Activated T-cell treated with anti-CD3 and anti-CD28 coated beads, Interleukin-2, amount 50 U/mL, for 4 hours (primary cell): ENCODE measurements at places on chromosomes 11 and 22.

DNA sequence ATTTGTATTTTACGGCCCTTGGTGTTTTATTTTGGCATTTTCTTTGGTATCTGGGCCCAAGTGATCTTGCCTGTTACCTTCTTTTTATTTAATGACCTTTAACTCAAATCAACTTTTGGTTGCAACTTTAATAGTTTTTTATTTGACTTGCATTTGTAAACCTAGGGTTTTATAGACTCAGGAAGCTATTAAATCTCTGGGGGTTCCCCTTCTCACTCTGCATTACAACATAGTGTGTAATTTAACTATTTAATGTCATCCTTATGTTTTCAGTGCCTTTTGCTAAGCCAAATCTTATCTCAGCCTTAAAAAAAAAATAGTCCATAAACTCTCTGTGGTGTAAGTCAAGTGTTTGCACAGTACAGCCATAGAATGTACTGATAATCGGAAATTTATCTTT, 3.4 kb downstream of the FJX1 start:
- no peak for DNase-seq

GRCh38 chr11:113263458-113264259, 50.7 kb upstream of the TTC12 start:
- no peak for DNase-seq

- DNase-seq = no peak
Observed at GRCh38 chr22:43293655-43294392, 49.3 kb downstream of the SCUBE1 start.

- DNase-seq = no peak
Observed at GRCh38 chr11:69864686-69865661, 45.8 kb upstream of the FGF3 start.

DNA sequence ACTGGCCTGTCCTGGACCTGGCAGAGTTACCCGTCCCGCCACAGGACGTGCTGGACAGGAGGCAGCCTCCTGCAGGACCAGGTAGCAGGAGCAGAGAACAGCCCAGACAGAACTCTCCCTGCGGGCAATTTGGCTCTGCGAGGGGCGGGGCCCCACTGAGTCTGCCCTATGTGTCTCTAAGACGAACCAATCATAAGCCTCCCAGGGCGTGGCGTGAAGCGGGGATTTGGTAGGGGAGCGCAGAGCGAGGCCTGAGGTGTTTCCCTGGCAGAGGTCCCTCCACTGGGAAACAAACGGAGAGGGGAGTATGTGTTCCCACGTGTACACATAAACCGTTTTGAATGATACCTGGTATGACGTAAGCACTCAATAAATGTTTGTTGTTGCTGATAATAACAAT, 7.4 kb downstream of the CD82 start:
- DNase-seq = no peak

DNA sequence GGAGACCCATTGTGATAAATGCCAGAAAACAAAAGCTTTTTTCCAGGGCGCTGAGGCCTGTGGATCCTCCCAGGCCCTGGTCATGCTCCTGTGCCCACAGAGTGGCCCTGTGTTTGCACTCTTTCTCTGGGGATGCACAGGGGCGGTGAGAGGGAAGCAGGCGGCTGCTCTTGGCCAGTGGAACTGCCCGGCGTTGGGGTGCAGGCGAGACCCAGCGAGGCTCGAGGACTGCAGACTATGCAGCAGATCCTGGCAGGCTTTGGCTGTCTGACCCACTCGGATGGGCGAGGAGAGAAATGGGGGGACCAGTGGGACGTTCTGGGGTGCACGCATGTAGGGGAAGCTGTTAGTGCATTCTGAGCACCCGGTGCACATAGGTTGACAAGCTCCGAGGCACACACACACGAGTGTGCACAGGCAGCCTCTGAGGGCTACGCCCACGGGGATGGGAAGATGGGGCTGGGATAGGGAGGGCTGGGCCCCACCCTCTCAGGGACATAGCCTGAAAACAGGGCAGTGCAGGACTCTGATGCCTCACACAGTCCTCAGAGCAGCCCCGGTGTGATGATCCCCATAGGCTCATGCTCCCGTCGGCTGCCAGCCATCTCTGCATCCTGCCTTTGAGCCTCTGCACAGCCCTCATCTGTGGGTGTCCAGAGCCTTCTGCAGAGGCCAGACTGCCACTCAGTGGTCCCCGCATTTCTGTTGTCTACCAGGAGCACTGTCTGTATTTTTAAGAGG, 1233.5 kb downstream of the BRD1 start:
- DNase-seq = no peak

- no peak for DNase-seq
Observed at GRCh38 chr22:19927696-19928095, 13.9 kb upstream of the COMT start.

DNA sequence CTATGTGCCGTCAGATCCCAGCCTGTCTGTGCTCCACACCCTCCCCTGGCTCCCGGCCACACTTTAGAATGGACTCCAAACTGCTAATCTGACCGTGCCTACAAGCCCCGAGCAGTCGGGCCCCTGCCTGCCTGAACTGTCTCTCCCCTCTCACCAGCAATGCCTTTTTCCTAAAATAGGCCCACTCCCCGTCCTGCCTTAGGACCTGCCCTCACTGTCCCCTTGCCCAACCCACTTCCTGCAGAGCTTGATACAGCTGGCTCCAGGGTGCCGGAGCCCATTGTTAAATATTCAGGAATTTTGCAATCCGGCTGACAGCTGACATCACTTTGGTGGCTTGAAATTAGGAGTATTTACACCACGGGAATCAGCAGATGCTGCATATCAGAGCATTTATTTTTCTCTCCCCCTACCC, 21.4 kb downstream of the MN1 start:
- DNase-seq = no peak

GRCh38 chr22:28231441-28231840, 312.4 kb upstream of the PITPNB start:
- DNase-seq = no peak

DNA sequence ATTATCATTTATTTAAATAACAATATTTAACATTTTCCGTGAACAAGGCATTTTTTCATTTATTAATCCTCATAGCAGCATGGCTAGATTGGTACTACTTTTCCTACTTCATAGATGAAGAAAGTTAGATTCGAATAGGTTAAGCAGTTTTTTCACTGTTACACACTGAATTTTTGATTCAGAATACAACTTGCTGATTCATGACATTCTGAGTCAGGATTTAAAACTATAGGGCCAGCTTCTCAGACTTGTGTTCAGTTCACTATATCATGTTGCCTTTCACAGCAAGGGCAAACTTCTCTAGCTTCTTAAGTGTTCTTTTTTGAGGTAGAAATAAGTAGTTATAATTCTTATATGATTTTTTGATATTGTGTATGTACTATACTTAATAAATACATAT, 31.5 kb downstream of the CYP2R1 start:
- DNase-seq = no peak

DNA sequence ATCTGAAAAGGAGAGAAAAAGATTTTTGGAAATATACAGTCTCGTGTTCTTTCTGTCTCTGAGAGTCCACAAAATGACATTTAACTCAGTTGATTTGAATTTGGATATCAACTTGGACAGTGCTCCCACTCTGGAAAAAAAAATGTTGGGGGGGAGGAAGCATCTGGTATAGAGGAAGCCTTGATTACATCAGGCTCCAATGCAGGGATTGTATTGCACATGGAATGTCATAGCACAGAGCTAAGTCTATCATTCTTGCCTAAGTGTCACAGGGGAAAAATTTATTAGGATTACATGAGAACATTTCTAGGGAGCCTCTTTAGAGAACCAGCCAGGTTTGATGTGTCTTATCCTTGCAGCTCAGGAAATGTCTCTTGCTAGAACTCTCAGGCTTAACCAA, 23.0 kb downstream of the MS4A6A start:
- no peak for DNase-seq

DNA sequence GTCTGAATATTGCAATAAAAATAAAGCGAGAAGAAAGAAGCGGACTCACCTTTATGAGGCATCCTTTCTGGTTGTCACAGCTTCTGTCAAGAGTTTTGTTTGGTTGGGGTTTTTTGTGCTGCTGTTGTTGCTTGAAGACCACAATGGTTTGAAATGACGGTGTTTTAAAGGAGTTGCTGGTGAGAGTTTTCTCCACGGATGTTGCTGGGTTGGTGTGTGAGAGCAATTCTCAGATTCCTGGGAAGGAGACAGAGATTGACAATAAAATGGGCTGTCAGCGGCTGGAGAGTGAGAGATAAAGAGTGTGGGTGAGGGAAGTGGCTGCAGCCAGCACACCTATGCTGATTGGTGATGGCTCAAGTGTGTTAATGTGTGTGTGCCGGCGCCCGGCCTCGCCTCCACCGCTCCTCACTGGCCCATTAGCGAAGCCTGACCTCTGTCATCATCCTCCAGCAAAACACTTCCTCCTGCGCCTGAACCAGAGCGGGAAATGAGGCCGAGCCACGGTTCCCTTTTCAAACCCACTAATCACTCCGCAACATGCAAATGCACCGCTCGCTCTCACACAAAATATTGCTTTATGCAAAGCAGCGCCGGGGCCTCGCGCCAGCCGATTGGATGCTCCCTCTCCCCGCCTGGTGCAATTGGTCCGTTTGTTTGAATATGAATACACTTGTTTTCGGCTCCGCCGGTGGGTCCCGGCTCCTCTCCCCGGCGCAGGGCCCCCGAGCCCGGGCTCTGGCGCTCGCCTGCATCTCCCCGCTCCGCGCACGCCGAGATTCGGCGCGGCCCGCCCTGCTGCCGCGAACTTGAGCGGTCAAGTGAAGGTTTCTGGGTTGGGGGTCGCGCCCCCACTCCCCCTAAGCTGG, at the start of gene PAX6:
PAX6 (minus strand) TSS at position 544 of the 869 bp plus-strand sequence. CDS start 4,911 bp downstream, outside the sequence.
- DNase-seq = no peak

DNA sequence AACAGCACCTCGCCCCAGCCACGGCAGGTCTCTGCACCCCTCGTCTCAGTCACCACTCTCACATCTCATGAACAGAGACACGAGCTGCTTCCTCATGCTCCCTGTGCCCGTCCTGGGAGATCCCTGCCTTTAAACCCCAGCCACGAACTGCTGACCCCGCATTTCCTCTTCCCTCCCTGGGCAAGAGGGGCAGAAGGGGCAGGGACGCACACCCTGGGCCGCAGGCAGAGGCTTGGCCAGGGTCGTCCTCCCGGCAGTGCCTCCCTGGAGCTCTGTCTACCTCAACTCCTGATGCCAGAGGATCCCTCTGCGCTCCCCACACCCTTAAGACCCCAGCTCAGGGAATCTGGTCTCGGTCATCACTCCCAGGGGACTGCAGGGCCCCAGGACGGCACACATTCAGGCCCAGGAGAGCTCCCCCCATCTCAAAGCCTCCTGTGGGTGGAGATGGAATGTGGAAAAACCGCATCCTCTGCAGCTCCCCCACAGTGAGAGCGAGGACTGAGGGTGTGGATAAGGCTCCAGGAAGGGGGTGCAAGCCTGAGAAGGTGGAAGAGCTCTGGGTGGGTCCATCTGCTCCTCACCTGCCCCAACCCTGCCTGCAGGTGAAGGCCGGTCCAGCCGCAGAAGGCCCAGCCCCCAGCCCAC, 1.2 kb downstream of the BID start:
- DNase-seq = no peak

- no peak for DNase-seq
Observed at GRCh38 chr11:80155412-80156017, 714.7 kb upstream of the TENM4 start.

- no peak for DNase-seq
Observed at GRCh38 chr11:5124891-5125620, 13.1 kb downstream of the OR52A5 start.

GRCh38 chr11:30579415-30580175, 6.6 kb downstream of the MPPED2 start:
- DNase-seq = no peak

GRCh38 chr22:44735518-44736428, 16.6 kb upstream of the ARHGAP8 start:
- DNase-seq = peak; percentile 85
